ENCODE measurements at places on chromosomes 5 and 9. TPM values are rescaled to one million over a fixed set of nuclear protein-coding genes. Genes with fewer than 3 reads are reported as not detected.

The MTRR gene
- 57.7 TPM for total RNA-seq

DNA sequence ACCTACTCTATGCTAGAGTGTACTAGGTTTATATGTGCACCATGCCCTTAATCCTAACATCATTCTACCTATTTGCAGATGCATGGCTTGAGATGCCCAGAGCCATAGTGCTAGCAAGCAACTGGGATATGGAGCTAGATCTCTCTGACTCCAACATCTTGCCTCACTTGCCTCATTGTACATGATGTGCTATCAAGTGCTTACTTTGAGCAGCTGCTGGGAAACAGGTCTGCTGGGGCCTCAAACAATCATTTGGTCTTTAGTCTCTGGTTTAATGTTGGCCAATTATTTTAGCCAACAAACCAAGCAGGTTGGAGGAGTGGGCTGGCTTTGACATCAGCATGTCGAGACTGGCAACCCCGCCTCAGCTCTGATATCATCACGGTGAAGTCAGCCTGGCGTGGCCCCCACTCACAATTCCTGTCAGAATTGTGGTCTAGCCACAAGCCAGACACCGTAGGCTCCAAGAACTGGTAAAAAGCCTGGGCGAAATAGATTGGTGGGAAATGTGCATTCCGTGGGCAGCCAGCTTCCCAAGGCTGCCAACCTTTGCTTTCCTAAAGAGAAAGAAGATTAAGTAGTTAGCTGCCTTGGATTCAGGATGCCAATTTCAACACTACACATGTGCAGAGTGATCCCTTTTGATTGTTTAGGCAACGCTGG, 21.1 kb upstream of the GAS1 start:
- no peaks in the 10 kb centered on the region for H3K36me3 ChIP-seq
- peak; percentile 59 for DNase-seq
- no peak overlapping the region for H3K4me3 ChIP-seq
- no peaks in the 10 kb centered on the region for H3K27me3 ChIP-seq
- H3K4me1 ChIP-seq = no peaks in the 10 kb centered on the region
- H3K27ac ChIP-seq = peak overlapping the region; percentile 34

The AQP3 gene
- total RNA-seq = 45.1 TPM

The GAS1 gene
- 99.9 TPM for total RNA-seq

The SLC28A3 gene
- total RNA-seq = 52.7 TPM

DNA sequence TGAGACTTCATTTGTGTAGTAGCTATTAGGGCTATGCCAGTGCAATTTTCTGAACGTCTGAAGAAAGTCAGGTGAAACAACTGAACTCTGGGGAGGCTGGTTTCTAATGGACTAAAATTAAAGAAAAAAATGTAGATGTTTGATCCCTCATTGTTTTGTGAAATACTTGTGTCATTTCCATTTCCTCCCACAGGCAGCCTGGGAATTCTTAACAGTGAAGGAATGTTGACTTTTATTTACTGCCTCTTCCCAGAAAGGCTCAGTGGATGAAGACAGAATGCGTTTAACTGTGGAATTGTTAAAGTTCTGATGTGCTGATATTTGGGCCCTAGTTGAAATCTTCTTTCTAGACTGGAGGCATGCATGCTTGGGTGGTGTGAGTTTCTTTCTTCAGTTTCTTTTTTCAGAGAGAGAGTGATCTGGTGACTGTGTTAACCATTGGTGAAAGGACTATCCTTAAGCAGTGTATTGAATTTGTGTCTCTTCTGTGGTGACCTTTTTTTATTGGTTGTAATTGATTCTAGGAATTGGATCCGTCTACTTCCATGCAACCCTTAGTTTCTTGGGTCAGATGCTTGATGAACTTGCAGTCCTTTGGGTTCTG, 15.5 kb downstream of the ACER2 start:
- no peaks in the 10 kb centered on the region for H3K27me3 ChIP-seq
- no peak overlapping the region for H3K27ac ChIP-seq
- no peak for DNase-seq
- no peaks in the 10 kb centered on the region for H3K36me3 ChIP-seq
- no peak overlapping the region for H3K4me3 ChIP-seq
- H3K4me1 ChIP-seq = no peaks in the 10 kb centered on the region

DNA sequence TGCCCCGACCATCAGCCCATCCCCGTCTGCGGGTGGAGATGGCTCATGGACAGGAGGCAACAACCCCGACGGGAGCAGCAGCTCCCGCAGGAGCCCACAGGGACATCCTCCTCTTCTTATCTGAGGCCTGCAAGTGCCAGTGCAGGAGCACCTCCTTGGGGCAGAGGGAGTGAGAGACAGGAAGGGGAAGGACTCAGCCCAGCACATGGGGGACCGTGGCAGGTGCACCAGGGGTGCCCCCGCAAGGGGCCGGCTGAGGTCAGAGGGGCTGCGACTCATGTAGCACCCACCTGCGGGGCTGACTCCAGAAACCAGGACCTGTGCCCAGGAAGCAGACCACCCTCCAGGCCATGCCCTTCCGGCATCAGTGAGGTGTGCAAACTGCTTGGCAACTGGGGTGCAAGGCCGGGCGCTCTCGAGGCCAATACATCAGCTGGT, 259.8 kb upstream of the ADAMTS16 start:
- H3K36me3 ChIP-seq = no peaks in the 10 kb centered on the region
- no peak overlapping the region for H3K27ac ChIP-seq
- H3K4me1 ChIP-seq = no peaks in the 10 kb centered on the region
- DNase-seq = no peak
- H3K4me3 ChIP-seq = no peak overlapping the region

The TICAM2 gene
- 1.6 TPM for total RNA-seq

- no peaks in the 10 kb centered on the region for H3K36me3 ChIP-seq
- no peak overlapping the region for H3K27ac ChIP-seq
- H3K27me3 ChIP-seq = no peaks in the 10 kb centered on the region
- no peak overlapping the region for H3K4me3 ChIP-seq
Observed at GRCh38 chr5:74051076-74051475, 425.1 kb downstream of the ARHGEF28 start.

The PCBD2 gene
- 6.9 TPM for total RNA-seq

DNA sequence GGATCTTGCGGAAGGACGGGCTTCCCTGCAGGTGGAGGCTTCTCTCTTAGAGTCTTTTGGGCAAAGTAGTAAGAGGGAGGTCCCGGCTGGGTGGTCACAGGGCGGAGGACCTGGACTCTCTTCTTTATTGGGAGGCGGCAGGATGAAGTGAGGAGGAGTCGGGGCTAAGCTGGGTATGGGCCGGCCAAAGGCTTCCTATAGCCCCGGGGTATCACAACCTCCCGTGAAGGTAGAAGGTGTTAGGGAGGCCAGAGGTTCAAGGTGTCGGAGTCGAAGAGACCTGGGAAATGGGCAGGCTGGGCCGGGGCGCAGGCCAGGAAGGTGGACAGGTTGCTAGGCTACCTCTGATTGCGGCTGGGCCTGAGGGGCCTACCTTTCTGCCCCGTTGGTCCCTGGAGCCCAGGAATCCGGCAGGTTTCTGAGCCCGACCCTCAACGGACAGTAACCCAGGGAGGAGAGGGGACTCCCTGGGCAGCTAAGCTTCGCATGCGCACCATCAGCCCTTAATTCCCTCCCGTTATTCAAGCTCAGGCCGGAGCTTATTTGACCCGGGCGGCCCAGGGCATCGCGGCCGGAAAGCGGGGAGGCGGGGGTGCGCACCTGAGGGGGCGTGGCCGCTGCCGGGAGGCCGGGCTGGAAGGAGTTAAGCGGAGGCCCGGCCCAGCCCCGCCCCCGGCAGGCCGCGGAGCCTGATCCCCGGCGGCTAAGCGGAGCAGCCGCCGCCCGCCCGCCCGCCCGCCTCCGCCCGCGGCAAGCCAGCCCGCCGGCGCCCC, at the start of gene TESK1:
TSS of gene TESK1 (plus strand) at position 685 of the 773 bp plus-strand sequence. CDS start 358 bp downstream, outside the sequence.
- H3K4me1 ChIP-seq = peaks cover 5% of the 10 kb centered on the region
- H3K4me3 ChIP-seq = peak within 1 kb of the TSS; percentile 77
- H3K27me3 ChIP-seq = no peaks in the 10 kb centered on the region

GRCh38 chr5:82922086-82922734, 155.0 kb downstream of the TMEM167A start:
- DNase-seq = no peak
- no peak overlapping the region for H3K4me3 ChIP-seq
- H3K36me3 ChIP-seq = no peaks in the 10 kb centered on the region

The TLR4 gene
- total RNA-seq = 31.1 TPM

The DOCK2 gene
- total RNA-seq = 19.8 TPM

The CAPSL gene
- total RNA-seq = not detected

GRCh38 chr5:179187681-179188575, 127.8 kb downstream of the ZNF354C start:
- no peaks in the 10 kb centered on the region for H3K4me1 ChIP-seq
- H3K4me3 ChIP-seq = no peak overlapping the region
- H3K27me3 ChIP-seq = no peaks in the 10 kb centered on the region
- H3K36me3 ChIP-seq = no peaks in the 10 kb centered on the region
- no peak for DNase-seq

DNA sequence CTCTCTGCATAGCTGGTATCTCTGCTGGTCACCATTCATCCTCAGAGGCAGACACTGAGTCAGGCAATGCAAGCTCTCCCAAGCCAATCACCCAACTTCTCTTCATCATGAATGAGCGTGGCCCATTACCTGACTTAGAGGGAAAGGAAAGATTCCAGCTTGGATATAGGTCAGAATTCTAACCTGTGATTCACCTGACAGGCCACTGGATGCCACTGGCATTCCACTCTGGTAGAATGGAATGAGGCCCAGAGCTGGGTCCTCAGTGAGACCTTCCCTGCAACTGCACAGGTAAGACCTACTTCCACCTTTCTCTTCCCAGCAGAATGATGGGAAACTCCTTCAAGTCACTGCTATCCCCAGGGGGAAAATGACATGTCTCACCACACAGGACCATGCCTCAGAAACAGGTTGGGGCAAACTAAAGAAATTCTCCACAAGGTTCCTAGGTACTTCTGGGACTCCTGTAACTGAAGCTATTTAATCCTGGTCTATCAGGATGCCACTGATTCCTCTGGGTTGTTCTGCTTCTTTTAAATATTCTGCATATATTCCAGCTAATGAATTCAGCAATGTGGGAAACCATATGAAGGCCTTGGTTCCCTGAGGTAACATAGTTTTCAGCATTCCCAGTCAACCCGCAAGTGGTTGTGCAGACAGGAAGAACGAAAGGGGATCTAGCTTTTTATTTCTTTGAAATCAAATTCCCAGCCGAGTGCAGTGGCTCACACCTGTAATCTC, 62.0 kb downstream of the SUSD1 start:
- H3K4me3 ChIP-seq = no peak overlapping the region
- H3K4me1 ChIP-seq = no peaks in the 10 kb centered on the region
- DNase-seq = no peak
- H3K36me3 ChIP-seq = no peaks in the 10 kb centered on the region

GRCh38 chr5:172147857-172148256, 40.2 kb downstream of the STK10 start:
- H3K36me3 ChIP-seq = no peaks in the 10 kb centered on the region
- H3K27ac ChIP-seq = no peak overlapping the region
- DNase-seq = no peak
- H3K4me1 ChIP-seq = no peaks in the 10 kb centered on the region
- no peak overlapping the region for H3K4me3 ChIP-seq

- H3K27me3 ChIP-seq = no peaks in the 10 kb centered on the region
- H3K4me1 ChIP-seq = no peaks in the 10 kb centered on the region
- no peak overlapping the region for H3K27ac ChIP-seq
- H3K4me3 ChIP-seq = no peak overlapping the region
- H3K36me3 ChIP-seq = no peaks in the 10 kb centered on the region
Observed at GRCh38 chr5:156920861-156921431, 42.1 kb downstream of the TIMD4 start.

DNA sequence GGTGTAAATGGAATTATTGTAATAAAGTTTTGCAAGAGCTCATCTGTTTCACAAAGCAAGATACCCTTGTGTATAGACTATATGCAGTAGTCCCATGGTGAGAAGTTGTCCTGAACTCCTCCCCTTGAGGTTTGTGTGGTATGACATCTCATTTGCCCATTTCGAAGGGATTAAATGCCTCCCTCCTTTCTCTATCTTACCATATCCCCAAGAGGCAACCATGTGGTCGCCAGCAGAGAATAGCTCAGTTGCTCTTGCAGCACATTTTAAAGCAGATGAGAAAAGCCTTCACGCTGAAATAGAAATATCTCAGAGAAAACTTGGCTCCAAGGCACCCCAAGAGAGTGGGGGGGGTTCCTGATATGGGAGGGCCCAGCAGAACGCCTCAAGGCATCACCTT, 4.6 kb downstream of the SEMA6A start:
- H3K36me3 ChIP-seq = no peaks in the 10 kb centered on the region
- no peak for DNase-seq
- H3K4me3 ChIP-seq = no peak overlapping the region
- no peaks in the 10 kb centered on the region for H3K4me1 ChIP-seq
- H3K27me3 ChIP-seq = no peaks in the 10 kb centered on the region

The HRH2 gene
- 5.0 TPM for total RNA-seq

- H3K27ac ChIP-seq = no peak overlapping the region
- H3K4me3 ChIP-seq = no peak overlapping the region
- H3K36me3 ChIP-seq = no peaks in the 10 kb centered on the region
- no peak for DNase-seq
Observed at GRCh38 chr9:12091865-12092527, 601.2 kb upstream of the TYRP1 start.

DNA sequence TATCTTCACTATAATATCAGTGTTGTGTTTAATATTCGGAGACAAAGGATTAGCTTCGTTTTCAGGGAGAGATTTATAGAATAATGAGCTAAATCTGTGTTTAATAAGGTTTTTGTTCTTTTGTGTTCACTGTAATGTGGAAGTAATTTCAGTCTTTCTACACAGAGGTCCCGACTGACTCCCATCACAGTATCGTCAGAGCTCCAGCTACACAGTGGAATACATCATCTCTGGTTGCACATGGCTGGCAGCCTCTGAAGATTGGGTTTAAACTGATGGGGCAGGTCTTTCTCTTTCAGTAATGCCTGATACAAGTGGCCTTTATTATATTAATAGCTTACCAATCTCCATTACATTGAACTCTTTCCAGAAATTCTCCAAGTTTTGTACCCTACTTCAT, 736.7 kb upstream of the RIOK2 start:
- no peaks in the 10 kb centered on the region for H3K27me3 ChIP-seq
- H3K36me3 ChIP-seq = no peaks in the 10 kb centered on the region
- no peaks in the 10 kb centered on the region for H3K4me1 ChIP-seq
- no peak overlapping the region for H3K4me3 ChIP-seq

The LRRC26 gene
- not detected for total RNA-seq

The KIAA0825 gene
- 5.9 TPM for total RNA-seq

DNA sequence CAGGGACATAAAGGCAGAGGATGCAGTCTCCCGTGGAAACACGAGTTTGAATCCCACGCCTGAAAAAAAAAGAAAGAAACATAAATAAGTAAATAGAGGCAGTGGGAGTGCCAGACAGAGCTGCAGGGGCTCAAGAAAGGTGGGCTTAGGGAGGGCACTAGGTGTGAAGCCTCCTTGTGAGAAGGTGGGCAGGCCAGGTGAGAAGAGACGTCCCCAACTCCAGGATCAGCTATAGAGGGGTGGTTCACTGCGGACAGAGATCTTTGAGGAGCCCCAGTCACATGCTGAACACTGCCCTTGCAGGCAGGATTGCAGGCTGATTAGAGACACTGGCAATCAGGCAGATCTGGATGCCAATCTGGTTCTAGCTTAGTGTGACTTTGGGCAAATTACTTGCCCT, 172.1 kb downstream of the RGS3 start:
- peak; percentile 6 for DNase-seq
- H3K36me3 ChIP-seq = no peaks in the 10 kb centered on the region
- H3K27me3 ChIP-seq = no peaks in the 10 kb centered on the region
- H3K4me1 ChIP-seq = no peaks in the 10 kb centered on the region
- no peak overlapping the region for H3K4me3 ChIP-seq

The DND1 gene
- 2.6 TPM for total RNA-seq

The HAPLN1 gene
- not detected for total RNA-seq

- H3K27ac ChIP-seq = no peak overlapping the region
- H3K4me1 ChIP-seq = no peaks in the 10 kb centered on the region
- DNase-seq = no peak
- H3K4me3 ChIP-seq = no peak overlapping the region
Observed at GRCh38 chr5:159403906-159404681, 73.8 kb upstream of the IL12B start.
